Left colon (tissue), 2 donors: ENCODE measurements at places on chromosomes 1 and 21. TPM values are rescaled to one million over a fixed set of nuclear protein-coding genes. Genes with fewer than 3 reads are reported as not detected.

The FMO3 gene
- total RNA-seq = not detected

- no peak for DNase-seq
Measured at GRCh38 chr1:89894210-89895201, 73.7 kb downstream of the LRRC8D start.

- DNase-seq = no peak
Measured at GRCh38 chr1:169024800-169025271, 81.7 kb upstream of the ATP1B1 start.

- DNase-seq = no peak
Measured at GRCh38 chr1:198612471-198613260, 26.2 kb upstream of the PTPRC start.

DNA sequence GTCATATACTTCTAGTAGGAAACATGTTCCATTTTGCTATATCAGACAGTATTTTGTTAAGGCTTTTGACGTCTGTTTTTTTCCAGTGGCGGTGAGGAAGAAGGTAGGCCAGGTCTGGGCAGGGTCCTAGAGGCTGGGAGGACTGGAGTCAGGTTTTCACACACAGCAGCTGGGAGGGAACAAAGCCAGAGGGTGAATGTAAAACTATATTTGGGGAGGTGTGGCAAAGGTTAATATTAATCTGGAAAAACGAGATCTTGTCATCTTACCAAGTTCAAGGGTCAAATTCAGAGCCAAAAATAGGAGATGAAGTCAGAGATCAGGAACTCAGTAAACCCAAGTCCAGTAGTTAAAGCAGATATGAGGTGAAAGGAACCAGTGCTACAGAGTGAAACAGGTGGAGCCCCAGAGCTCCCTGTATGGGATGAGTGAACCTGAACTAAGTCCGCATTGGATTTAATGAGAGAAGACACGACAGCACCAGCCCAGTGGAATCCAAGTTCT lies 10.7 kb upstream of the OTUD7B start:
- DNase-seq = peak; percentile 33

- no peak for DNase-seq
Measured at GRCh38 chr1:47235241-47235681, 3.2 kb upstream of the TAL1 start.

The LRRC8D gene
- total RNA-seq = 36.6 TPM

The CD1E gene
- total RNA-seq = 0.28 TPM

DNA sequence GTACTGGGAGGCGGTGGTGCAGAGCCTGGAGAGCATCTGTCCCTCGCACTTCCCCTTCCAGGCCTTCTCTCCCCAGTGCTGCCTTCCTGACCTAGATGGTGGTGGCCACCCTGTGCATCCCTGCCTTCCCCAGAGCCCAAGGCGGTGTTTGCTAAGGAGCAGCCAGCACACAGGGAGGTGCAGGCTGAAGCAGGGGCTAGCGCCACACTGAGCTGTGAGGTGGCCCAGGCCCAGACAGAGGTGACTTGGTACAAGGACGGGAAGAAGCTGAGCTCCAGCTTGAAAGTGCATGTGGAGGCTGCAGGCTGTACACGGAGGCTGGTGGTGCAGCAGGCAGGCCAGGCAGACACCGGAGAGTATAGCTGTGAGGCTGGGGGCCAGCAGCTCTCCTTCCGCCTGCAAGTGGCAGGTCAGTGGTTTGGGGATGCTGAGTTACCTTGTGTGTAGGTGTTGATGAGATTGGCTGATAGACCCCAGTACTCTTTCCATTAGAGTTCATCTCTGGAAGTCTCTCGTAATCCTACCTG lies 51.6 kb downstream of the OBSCN start:
- no peak for DNase-seq

The LORICRIN gene
- total RNA-seq = not detected

The NBPF6 gene
- 0.89 TPM for total RNA-seq

The AIRE gene
- total RNA-seq = 0.18 TPM

The ATP1A4 gene
- not detected for total RNA-seq

GRCh38 chr21:28074676-28075075 lies 918.0 kb downstream of the LTN1 start:
- no peak for DNase-seq

DNA sequence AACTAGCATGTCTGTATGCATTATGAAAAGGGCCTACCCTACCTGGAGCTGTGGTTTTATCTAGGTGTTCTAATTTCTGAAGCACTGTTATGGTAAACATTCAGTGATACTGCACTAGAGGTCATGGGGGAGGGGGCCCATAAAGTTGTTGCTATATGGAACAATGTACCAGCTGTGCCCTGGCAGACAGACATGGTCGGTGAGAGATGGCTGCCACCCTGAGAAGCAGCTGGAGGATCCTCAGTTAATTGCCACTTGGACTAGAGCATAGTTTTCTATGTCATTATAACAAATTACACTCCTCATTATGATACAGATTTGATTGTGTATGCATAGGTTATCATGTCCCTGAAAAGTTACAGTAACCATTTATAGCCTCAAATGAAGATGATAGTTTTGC lies 45.4 kb downstream of the ILDR2 start:
- no peak for DNase-seq
